ENCODE measurements at places on chromosomes 11 and 22.
A peak's percentile ranks its signal among the peaks of the same experiment; 100 is the strongest.

- DNase-seq = no peak
Measured at GRCh38 chr22:43798492-43798891, 13.6 kb downstream of the EFCAB6 start.

GRCh38 chr22:46547883-46548244 is 10.4 kb upstream of the CELSR1 start:
- DNase-seq = peak; percentile 67

GRCh38 chr11:32023370-32024305 is 67.2 kb upstream of the RCN1 start:
- DNase-seq = no peak

DNA sequence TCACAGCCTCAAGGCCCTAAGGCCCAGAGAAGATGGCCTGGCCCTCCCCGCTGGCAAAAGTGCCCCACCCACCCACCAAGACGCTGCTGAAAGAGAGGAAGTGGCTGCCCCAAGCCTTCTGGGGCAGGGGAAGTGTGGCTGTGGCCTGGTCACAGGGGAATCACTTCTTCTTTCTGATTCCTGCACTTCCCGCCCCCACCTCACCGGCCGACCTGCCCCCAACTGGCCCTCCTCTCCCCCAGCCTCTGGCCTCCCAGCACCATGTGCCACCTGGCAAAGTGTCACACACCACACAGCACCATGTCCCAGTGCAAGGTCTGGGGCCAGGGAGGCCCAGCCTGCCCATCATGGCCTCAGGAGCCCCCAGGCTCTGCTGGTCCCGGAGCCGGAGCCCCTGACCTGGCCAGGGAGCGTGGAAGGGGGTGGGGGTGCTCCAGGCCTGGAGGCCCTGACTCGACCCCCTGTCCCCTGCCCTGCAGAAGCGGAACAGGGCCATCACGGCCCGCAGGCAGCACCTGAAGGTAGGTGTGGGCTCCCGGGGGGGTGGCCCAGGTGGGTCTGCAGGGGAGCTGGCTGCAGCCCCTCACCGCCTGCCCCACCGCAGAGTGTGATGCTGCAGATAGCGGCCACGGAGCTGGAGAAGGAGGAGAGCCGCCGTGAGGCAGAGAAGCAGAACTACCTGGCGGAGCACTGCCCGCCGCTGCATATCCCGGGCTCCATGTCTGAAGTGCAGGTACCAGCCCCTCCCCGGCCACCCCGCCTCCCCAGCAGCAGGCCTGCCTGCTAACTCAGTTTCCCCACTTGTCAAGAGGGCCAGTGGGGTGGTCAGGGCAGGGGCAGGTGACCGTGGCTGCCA is 1.4 kb downstream of the TNNI2 start:
- DNase-seq = no peak

DNA sequence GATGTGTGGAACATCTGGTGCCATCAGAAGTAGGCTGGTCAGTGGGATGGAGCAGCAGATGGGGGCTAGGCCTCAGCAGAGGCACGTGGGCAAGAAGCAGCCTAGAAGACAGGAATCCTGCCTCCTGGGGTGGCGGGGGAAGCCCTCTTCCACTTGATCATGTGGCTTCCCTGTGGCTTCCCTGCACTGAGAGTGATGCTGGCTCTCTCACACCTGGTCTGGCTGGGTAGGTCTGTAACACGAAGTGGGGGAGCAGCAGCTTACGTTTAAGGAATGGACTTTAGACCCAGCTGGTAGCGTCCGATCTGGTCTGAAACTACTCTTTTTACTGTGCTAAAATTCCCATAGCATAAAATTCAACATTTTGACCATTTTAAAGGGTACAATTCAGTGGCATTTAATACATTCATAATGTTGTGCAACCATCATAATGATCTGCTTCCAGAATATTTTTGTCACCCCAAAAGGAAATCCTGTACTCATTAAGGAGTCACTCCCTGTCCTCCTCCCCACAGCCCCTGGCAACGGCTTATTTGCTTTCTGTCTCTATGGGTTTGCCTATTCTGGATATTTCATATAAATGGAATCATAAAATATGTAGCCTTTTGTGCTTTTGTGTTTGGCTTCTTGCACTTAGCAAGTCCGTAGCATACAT is 21.7 kb downstream of the PTPN5 start:
- DNase-seq = no peak

- no peak for DNase-seq
Measured at GRCh38 chr11:35403765-35404387, 15.5 kb downstream of the SLC1A2 start.
